NCI-H1417 treated with DMSO at 0.1 percent for 48 hours (cell line): ENCODE measurements at places on chromosomes 3 and 15.

- DNase-seq: no peak
Observed at GRCh38 chr3:138445236-138445635, 10.8 kb downstream of the ESYT3 start.

DNA sequence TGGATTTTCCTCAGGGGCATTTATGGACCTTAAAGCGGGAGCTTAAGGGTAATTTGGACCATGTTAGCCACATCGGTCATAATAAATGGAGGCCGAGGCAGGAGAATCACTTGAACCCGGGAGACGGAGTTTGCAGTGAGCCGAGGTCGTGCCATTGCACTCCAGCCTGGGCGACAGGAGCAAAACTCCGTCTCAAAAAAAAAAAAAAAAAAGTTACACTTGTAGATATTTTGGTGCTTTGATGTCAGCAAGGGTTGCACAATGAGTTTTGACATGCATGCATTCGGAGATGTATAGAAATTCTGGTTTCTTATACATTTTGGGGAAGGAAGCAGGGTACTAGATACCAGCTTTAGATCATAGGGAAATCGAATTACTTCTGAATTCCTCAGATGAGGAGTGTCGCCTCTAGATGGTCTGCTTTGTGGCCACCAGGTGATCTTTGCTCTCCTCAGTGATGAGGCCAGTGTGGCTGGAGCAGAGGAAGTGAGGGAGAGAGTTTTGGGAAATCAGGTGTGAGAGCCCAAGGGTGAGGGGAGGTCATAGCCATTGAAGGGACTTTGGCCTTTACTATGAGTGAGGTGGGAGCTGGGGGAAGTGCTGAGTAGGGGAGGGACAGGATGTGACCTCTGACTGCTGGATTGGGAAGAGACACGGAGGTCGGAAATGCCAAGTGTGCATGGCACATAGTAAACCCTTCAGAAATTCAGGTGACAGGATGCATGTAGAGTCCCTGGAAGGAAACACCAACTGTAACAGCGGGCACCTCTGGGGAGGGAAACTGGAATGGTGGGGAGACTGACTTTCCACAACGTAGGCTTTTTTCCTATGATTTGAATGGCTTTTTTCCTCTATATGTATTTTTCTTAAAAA, 8.4 kb upstream of the RBSN start:
- no peak for DNase-seq

- no peak for DNase-seq
Observed at GRCh38 chr3:51722362-51722761, 15.5 kb downstream of the GRM2 start.

GRCh38 chr3:147736226-147736625, 327.1 kb downstream of the ZIC1 start:
- DNase-seq: no peak

- no peak for DNase-seq
Observed at GRCh38 chr15:92904722-92905571, 4.8 kb downstream of the CHD2 start.
